ENCODE measurements at places on chromosomes 3 and 15.

- DNase-seq, result no peak
Observed at GRCh38 chr3:11717301-11717700, 73.6 kb upstream of the VGLL4 start.

- no peak for DNase-seq
Observed at GRCh38 chr3:9361691-9362388, 1.0 kb upstream of the THUMPD3 start.

DNA sequence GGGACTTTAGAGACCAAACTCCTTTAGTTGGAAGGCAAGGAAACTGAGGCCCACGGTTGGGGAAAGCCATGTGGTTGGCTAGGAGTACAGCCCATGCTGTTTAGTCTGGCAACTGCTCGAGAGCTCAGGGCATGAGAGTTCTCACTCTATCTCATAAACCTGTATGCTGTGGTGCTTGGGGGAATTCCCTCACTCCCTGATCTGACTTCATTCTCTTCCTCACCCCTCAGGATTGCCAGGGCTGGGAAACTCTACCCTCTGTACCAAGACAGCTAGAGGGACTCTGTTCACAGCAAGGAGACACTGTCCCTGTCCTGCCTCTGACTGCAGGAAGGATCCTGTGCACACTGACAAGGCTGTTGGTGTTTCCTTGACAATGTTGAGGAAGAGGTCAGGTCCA lies 230.2 kb downstream of the ZNF621 start:
- DNase-seq, result no peak

GRCh38 chr3:183698756-183699155 lies 1.2 kb downstream of the YEATS2 start:
- no peak for DNase-seq

DNA sequence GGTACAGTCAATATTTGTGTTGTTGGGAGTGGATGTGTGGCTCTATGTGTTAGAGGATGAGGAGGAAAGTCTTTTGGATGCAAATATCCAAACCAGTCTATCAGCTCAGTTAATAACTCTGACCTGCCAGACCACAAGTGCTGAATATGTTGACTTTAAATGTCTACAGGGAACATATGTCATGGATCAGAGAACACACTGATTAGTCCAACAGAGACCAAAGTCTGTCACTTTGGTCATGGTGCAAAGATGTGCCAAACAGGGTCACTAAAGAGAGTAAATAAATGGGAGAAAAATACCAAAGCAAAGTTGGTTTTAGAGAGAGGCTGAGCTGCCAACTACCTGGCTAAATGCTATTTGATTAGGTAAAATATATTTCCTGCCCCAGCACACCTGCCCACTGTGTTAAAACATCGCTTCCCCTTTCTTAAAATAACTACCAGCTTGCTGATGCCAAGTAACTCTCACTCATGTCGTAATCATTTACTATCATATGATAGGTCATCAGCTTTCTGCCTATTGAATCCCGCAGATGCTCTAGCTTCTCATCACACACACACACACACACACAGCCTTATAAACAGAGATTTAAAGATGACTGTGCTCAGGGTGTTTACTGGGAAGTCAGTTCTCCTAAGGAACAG lies 173.3 kb downstream of the PDZRN3 start:
- DNase-seq, result no peak

DNA sequence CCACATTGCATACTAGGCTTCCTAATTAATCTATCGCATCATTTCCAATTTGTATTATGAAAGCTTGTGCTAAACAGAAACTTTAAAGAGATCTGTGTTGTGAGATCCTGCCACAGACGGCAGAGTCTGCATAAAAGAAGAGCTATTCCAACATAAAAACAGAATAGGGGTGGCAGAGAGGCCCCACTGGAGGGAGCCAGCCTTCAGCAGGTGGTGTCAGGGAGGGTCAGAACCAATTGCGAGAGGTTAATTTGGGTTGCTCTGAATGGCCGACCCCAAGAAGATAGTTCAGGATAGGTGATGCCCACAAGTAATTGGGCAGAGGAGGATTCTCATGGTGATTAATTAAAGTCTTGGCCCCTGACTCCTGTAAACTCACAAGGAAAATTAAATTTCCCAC lies 74.8 kb downstream of the DCLK3 start:
- DNase-seq, result no peak

DNA sequence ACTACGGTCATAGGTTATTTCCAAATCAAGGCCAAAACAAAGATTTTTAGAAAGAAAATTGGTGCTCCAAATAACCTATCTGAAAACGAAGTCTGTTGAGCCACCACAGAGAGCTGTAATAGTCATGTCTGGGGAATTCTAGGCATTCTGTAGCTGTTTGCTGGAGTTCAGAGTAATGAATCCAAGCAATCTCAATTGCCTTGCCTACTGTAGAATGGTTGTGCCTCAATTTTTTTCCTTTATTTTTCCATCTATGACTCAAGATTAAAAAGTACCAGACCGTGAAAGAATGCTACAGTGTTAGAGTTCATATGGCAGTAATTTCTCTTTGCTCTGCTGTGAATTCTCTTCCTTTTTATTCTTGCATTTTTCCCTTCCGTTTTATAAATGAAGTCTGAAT lies 1007.2 kb upstream of the ALCAM start:
- no peak for DNase-seq

DNA sequence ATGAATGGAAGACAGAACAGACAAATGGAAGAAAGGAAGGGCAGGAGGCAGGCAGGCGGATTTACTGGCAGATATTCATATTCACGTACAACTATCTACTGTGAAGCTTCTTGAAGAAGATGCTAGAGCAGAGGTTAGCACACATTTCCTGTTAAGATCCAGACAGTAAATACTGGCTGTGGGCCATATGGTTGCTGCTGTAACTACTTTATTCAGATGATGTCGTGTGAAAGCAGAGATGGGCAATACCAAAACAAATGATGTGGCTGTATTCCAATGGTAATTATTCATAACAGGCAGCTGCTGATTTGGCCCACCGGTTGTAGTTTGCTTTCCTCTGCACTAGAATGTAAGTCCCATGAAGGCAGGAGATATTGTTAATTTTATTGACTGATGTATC lies 115.7 kb upstream of the PRTG start:
- no peak for DNase-seq

GRCh38 chr3:184663756-184664155 lies 48.1 kb downstream of the MAGEF1 start:
- DNase-seq, result no peak

GRCh38 chr15:60935130-60935529 lies 294.0 kb downstream of the RORA start:
- DNase-seq, result no peak

GRCh38 chr15:39041979-39042495 lies 477.4 kb upstream of the RASGRP1 start:
- DNase-seq, result no peak

DNA sequence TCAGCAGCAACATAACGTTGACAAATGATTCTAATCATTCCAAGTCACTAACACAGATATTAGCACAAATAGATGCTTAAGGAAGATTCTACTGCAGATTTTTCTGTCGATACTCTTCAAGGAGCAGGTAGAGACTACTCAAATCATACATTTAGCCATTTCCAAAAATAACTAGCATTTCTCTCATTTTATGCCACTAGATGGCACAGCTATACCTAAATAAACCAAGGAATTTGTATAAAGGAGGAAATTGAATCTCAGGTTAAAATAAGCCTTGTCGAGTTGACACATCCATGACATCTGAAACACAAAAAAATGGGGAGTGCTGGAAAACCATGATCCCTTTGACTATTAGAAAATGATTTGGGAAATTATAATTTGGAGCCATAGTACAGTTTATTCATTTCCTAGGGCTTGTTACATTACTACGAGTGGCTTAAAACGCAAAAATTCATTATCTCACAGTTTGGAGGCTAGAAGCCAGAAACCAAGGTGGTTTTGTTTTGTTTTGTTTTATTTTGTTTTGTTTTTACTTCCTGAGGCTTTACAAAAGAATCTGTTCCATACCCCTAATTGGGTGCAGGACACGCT lies 59.5 kb upstream of the STRIT1 start:
- no peak for DNase-seq

DNA sequence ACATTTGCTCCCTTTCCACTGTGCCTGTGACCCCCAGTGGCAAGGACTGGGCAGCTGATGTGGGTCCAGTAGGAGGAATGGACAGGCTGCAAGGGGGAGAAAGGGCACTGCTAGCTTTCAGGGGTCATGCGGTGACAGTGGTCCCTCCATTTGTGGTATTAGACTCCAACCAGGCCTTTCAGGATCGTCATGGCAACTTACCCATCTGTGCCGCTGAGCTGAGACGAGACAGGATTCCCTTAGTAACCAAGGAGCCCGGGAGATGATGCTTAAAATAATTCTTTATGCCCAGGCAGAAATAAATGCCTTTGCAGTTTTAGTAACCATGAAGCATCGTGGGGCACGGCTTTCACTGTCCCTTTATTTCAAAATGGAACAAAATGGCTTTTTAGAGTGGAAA lies 15.9 kb upstream of the MRPL3 start:
- DNase-seq, result no peak

DNA sequence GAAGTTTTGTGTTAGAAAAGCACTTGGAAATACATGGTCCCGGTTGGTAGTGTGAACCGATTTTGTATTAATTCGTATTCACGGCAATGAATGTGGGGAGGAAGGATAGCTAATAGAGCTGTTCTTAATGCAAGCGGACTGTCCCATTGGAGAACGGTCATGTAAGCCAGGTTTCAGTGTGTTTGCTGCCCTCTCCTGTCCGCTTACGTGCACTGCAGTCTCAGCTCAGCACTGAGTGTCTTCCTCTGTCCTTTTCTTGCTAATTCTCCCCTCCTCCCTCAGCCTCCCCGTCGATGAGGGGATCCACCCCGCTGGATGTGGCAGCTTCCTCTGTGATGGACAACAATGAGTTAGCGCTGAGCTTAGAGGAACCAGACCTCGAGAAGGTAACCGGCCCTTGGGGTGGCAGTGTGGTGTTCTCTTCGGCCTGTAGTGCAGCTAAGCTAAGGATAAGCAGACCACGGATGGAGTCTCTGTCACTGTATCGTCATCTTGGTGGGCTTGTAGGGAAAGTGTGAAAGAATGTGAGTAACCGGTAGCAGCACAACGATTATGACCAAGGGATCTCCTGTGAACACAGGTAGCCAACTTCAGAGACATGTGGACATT lies 267.5 kb upstream of the CHRM5 start:
- peak; percentile 68 for DNase-seq

- no peak for DNase-seq
Observed at GRCh38 chr3:124772081-124772831, 42.0 kb downstream of the UMPS start.

DNA sequence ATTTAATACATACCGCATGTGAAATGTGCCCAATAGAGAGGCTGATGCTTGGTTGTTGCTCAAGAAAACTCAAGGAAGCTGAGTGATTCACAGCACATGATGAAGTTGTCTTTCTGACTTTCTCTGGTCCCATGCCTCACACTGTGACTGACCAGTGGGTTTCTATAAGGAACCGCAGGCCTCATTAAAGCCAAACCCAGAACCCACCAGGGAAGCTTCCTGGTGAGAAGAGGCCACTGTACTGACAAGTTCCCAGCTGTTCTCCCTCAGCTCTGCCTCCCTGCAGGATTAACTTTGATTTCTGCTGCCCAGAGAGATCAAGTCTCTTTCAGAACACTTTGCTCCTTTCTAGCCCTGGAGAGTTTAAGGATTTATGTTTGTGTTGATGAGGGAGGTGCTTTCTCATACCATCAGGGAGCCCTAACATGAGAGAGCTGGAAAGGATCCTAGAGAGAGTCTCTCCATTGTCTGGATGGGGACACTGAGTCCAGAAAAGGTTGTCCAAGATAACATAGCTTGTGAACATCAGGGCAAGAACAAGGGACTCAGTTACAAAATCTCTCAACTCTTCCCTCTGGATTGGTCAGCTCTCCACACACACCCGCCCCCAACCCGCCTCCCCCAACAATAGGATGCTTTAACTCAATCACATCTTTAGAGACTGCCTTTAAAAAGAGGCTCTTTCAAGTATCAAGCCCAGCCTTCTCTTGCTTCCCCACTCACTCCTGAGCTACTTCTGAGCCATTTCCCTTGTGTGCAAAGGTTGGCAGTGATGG lies 303.2 kb upstream of the TLE3 start:
- no peak for DNase-seq

DNA sequence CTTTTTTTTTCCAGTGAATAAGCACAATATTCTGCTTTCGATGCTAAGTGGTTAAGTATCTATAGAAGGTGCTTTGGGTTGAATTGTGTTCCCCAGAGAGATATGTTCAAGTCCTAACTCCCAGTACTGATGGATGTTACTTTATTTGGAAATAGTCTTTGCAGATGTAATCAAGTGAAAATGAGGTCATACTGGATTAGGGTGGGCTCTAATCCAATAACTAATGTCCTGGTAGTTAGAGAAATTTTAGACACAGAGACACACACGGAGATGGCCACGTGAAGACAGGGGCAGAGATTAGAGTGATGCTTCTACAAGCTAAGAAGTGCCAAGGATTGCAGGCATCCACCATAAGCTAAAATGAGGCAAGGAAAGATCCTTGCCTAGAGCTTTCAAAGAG lies 662.3 kb downstream of the NAALADL2 start:
- DNase-seq, result no peak

GRCh38 chr15:87755226-87755625 lies 501.3 kb downstream of the NTRK3 start:
- no peak for DNase-seq

GRCh38 chr15:63048776-63049665 lies 6.5 kb downstream of the TPM1 start:
- peak; percentile 73 for DNase-seq

- no peak for DNase-seq
Observed at GRCh38 chr3:40414270-40414669, 27.3 kb downstream of the ENTPD3 start.

GRCh38 chr3:46705751-46706552 lies 4.8 kb downstream of the TMIE start:
- no peak for DNase-seq

- no peak for DNase-seq
Observed at GRCh38 chr3:32449691-32450090, 53.0 kb downstream of the CMTM6 start.

- DNase-seq, result no peak
Observed at GRCh38 chr3:35946121-35946853, 307.0 kb downstream of the ARPP21 start.

DNA sequence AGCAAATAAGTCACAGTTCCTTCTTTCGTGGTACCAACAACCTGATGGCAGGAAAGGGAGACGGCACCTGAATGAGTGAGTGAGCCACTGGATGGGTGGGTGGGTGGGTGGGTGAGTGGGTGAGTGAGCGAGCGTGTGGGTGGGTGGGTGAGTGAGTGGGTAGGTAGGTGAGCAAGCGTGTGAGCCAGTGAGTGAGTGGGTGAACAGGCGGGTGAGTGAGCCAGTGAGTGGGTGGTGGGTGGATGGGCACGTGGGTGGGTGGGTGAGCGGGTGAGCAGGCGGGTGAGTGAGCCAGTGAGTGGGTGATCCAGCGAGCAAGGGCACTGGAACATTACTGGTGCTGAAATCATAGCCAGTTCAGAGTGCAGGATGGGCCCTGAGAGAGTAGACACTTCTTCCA lies 152.8 kb downstream of the MEGF11 start:
- no peak for DNase-seq

- no peak for DNase-seq
Observed at GRCh38 chr3:112327371-112327951, 5.5 kb upstream of the CD200 start.

- no peak for DNase-seq
Observed at GRCh38 chr15:40088929-40089755, 19.5 kb downstream of the BMF start.

- DNase-seq, result no peak
Observed at GRCh38 chr15:78873793-78874765, 1.4 kb downstream of the MORF4L1 start.

GRCh38 chr3:112623717-112624116 lies 17.2 kb downstream of the CCDC80 start:
- no peak for DNase-seq
